ENCODE measurements at places on chromosomes 3 and 15.

DNA sequence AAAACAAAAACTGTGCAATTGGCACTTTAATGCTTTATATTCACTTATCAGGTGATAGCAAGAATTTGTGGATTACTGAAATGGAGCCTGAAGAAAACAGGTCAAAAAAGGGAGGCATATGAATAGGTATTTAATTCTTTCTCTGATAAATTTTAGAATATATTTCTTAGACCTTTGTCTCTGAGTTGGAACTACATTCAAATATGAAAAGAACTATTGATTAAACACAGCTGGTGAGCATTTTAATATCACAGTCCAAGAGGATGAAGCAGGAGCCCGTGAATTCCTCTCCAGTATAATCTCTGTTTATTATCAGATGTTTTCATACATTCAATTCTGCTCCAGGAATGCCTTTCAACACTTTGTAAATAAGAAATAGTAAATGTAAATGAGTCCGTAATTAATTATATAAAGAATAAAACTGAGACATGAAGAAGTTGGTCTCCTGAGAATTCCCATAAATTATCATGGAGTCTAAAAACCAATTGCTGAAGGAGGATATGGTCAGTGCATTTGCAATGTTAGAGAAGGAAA is 86.3 kb upstream of the ARHGEF26 start:
- no peak for DNase-seq

DNA sequence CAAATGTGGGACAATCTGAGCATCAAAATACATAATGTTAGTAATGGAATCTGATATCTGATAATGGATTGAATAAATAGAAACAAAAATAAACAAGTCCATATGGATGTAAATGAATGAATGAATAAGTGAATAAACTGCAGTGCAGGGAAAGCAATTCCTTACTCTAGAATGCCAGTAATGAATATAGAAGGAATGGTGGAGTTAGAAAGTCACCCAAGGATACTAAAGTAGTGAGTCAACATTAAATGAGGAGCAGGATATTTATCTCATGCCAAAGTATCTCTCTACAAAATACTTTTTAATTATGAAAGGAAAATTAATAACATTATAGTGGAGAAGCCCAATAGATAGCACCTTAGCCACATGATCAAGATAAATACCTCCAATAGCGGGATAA is 300.3 kb downstream of the FEZF2 start:
- DNase-seq: no peak

- DNase-seq: no peak
These were observed 885 bp upstream of the LSG1 start for GRCh38 chr3:194672876-194673275.

DNA sequence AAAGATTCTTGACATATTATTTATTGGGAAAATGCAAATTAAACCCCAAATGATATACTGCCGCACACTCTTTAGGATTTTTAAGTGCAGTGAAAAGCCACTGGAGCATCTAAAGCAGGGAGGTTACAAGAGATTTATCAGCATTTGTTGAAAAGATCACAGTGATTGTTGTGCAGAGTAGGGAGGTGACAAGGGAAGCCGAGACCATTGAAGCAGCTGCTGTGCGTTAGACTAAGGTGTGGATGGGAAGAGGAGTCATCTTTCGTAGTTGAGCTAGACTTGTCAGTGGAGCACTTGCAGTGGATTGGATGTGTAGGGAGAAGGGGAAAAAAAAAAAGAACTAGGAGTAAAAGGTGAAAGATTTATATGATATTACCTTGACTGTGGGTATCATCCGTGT is 854.6 kb downstream of the NTRK3 start:
- DNase-seq: no peak

DNA sequence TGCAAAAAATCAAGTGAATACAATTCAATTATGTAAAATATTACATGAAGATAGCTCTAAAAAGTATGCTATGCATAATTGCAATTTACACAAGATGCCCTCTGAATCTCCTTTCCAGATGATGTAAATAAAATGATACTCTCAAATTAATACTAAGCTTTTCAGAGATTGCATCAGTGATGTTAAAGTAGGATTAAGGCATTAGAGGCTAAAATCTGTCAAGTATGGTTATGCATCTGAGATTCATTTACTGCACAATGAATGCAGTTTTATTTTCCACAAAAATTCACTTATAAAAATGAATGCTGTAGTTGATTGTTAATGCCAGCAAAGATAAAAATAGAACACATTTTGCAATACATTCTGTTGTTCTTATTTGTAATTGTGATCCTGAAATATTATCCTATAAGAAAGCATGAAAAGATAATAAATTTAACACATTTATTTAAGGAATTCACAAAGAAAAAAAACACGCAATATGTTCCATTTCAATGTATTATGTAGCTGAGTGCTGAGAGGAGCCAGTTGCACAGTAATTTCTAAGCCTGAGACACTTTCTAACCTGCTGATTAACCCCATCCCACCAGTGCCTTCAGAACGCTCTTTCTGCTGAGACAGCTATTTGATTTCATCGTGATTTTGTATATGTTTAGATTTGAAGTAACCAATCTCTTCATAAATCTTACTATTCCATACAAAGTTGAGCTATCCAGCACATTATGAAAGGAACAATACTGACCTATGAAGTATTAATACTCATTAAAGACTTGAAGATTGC is 224.4 kb downstream of the CADM2 start:
- DNase-seq: no peak
